ENCODE measurements at places on chromosomes 12 and 14.

- no peak for DNase-seq
Observed at GRCh38 chr12:53201639-53202038, 5.4 kb downstream of the ITGB7 start.

DNA sequence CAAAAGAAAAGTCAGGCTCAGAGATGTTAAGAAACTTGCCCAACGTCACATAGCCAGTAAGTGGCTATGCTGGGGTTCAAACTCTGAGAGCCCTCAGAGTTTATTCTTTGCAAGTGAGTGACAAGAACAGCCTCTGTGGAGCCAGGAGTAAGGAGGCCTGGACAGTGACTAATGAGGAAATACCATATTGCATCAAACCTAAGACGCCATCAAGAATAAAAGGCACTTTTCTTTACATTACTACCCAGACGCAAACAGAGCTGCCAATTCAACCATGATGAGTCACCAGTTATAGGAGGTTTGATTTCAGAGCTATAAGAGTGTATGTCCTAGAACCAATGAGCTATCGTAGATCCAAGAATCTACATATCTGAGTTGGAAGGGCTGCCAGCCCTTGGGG lies 9.4 kb downstream of the TNFRSF1A start:
- no peak for DNase-seq

DNA sequence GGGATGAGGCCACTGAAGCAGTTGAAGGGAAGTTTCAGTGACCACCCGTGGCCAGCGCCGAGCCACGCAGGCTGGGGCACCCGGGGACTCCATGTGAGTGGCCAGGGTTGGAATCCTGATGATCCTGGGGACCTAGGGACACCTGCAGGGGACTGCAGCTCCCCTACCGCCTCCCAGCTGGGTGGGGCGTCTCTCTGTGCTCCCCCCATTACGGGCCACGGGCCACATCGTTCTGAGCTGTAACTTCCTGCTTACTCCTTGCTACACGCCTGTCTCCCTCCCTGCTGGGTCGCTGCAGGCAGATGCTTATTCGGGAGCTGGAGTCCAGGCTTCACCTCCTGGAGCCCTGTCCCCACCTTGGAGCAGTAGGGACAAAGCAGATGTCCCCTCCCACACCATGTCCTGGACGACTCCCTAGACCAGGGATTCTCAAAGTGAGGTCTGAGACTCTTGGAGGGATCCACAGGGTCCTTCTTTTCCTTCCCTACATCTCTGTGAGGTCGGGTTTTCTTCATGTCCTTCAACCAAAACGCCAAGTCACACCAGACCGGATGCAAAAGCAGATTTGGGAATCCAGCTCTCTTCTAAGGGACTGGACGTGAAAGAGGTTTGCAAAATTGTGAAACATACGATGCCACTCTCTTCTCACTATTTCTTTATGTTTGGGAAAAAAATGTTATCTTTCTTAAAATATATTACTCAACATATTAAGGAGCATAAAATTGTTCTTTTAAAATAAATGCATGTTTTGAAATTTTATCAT lies 85.9 kb upstream of the NCOR2 start:
- DNase-seq: no peak

- no peak for DNase-seq
Observed at GRCh38 chr14:38238332-38238731, 17.6 kb downstream of the CLEC14A start.

- DNase-seq: no peak
Observed at GRCh38 chr14:98871796-98872195, 400.2 kb downstream of the BCL11B start.

GRCh38 chr12:51677284-51677968 lies 86.4 kb downstream of the SCN8A start:
- DNase-seq: no peak

DNA sequence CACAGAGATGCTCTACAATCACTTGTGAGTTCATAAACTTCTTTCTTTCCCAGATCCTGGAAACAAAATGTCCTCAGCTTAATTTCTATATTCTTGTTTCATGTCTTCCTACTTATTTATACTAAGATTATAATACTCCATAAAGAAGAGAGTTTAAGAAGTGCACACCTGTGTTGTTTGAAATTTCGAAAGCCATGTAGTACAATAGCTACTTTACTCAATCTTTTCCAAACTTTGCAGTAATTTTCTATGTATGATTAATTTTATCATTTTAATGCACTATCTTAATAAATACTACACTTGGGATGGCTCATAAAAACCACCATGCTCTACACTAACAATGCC lies 300 bp upstream of the TTC5 start:
- no peak for DNase-seq

- DNase-seq: no peak
Observed at GRCh38 chr12:83432176-83432719, 745.5 kb downstream of the TMTC2 start.

GRCh38 chr12:110042264-110042663 lies 6.1 kb downstream of the C12orf76 start:
- DNase-seq: no peak

- no peak for DNase-seq
Observed at GRCh38 chr14:72723858-72724530, 169.9 kb downstream of the DPF3 start.

- no peak for DNase-seq
Observed at GRCh38 chr14:55277972-55278740, 6.9 kb downstream of the FBXO34 start.

GRCh38 chr12:90899456-90900182 lies 55.4 kb downstream of the CCER1 start:
- no peak for DNase-seq

DNA sequence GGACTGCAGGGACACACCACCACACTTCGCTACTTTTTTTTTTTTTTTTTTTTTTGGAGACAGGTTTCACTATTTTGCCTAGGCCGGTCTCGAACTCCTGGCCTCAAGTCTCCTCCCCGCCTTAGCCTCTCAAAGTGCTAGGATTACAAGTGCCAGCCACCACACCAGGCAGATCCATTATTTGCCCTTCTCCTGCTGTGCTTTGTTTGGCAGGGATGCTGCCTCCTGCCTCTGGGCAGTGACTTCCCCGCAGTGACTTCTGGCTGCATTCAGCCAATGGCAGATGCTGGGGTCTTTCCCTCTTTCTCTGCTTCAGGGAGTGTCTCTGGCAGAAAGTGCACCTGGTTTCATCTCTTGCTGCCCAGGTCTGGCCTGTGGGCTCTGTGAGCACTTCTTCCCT lies 6.7 kb upstream of the MORN3 start:
- no peak for DNase-seq

DNA sequence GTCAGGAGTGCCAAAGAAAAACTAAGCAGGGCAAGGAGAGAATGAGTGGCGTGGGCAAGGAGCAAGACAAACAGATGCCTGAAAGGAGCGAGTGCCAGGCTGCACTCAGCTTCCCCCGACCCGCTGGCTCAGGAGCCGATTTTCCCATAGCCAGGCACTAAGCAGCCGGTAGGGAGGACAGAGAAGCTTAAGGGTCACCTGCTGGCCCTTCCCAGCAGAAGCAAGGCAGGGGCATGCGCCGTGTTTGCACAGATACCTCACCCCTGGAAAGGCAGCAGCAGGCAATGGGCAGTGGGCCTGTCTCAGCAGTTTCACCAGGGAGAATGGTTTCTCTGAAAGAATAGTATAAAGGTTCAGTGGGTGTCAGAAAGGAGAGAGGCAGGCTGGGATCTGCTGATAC lies 104.9 kb upstream of the FKBP4 start:
- DNase-seq: no peak

- DNase-seq: no peak
Observed at GRCh38 chr14:63088865-63089264, 43.6 kb upstream of the KCNH5 start.

DNA sequence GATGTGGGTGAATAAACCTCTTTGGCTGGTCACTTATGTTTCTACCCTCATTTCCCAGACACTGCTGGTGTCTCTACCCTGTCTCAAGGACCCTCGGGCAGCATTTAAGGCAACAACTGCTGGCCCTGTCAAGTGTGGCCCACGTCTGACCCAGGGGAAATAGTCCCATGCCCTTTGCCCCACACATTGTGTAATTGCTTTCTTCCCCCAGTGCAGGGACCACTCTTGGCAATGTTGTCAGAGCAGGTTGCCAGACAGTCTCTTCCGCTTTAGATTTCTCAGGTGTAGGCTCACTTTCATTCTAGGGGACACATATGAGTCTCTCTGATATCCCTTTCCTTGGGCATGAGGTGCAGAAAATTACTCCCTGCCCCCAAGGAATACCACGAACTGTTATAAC lies 216.7 kb downstream of the TMEM117 start:
- no peak for DNase-seq

DNA sequence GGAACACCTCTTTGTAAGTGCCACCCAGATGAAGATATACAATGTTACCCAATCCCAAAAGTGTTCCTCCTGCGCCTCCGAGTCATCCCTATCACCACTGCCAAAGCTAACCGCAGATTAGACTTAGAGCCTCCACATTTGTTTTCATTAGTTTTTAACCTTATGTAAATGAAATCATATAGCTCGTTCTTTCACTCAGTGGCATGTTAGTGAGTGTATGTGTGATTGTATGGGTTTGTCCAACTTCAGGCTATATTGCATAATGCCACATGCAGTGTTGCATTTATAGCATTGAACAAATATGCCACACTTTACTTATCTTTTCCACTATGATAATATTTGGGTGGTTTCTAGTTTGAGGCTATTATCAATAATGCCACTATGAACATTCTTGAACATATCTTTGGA lies 18.0 kb downstream of the MAP1LC3B2 start:
- DNase-seq: no peak

GRCh38 chr12:106907846-106908245 lies 47.9 kb upstream of the TMEM263 start:
- DNase-seq: no peak

- no peak for DNase-seq
Observed at GRCh38 chr12:118346895-118347294, 25.8 kb downstream of the TAOK3 start.

- no peak for DNase-seq
Observed at GRCh38 chr14:49962621-49963020, 69.7 kb downstream of the ARF6 start.

DNA sequence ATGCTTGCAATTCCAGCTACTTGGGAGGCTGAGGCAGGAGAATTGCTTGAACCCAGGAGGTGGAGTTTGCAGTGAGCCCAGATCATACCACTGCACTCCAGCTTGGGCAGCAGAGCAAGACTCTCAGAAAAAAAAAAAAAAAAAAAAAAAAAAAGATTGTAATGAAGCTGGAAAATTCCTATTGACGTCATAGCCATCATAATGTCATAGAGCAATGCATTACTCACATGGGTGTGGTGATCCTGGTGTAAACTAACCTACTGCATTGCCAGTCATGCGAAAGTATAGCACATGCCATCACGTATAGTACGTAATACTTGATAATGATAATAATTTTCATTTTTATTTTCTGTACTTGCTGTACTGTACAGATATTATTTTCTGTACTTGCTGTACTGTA lies 42.7 kb upstream of the NID2 start:
- no peak for DNase-seq
